NCI-H69 (cell line): ENCODE measurements at places on chromosomes 11 and 22.

DNA sequence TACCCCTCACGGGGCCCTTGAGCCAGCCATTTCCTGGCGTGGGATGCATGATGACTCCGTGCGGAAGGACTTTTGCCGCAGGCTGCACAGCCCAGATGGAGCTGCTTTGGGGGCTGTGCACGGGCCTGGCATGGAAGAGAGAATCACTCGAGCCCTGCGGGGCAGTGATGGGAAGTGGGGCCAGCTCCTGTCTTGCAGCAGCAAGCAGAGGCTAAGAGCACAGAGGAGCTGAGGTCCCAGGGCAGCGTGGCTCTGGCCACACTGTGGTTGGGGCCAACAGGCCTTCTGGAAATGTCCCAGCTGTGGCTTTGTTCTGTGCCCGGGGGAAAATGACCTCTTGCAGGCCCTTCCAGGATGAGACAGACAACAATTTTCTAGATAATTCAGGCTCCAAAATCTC, 92.7 kb upstream of the TIMP3 start:
- DNase-seq, result no peak

GRCh38 chr22:45893516-45893915, 83.4 kb downstream of the WNT7B start:
- DNase-seq, result no peak

DNA sequence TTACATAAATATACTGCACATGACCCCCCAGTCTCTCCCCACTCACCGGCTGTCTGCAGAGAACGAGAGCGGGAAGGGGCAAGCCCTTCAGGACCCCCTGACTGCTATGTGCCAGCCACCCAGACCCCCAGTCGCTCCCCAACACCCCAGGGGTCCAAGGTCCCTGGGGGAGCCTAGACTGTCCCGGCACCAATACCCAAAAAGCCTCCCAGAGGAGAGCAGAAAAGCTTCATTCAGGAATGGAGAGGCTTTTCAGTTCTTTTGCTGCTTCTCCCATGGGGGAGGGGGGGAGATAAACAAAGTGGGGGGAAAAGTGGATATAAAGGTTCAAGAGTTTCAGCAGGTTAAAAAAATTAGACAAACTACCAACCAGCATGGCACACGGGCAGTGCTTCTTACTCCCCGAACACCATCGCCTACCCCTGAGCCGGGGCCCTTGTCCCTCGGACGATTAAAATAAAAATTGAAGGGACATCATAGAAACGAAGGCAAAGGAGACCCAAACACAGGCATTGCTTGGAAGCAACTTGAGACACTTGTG, 1.3 kb downstream of the CSNK1E start:
- peak; percentile 71 for DNase-seq

DNA sequence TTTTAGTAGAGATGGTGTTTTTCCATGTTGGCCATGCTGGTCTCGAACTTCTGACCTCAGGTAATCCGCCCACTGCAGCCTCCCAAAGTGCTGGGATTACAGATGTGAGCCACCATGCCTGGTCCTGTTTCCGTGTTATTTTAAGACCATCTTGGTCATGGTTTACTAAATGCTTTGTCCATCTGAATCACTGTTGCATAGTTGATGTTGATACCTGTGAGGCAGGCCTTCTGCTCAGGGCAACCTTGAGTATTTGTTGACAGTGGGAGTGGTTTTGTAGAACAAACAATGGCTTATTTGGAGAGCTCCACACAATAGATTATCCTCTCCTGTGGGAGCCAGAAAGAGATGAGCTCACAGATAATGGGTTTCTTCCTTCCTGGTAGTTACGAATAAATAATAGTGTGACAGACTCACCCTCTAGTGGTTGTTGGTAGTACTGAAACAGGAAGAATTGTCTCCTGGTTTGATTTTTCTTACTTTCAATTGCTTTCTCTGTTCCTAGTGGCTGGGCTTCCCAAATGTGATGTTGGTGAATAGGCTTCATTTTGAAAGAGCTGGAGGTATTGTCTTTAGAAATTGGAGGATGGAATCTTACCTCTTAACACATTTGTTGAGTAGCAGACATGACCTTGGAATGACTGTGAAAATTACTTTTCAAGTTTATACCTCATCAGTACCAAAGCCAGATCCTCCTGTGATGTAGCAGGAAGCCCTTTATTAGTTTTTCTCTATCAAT, 39.0 kb downstream of the CTNND1 start:
- DNase-seq, result peak; percentile 96

DNA sequence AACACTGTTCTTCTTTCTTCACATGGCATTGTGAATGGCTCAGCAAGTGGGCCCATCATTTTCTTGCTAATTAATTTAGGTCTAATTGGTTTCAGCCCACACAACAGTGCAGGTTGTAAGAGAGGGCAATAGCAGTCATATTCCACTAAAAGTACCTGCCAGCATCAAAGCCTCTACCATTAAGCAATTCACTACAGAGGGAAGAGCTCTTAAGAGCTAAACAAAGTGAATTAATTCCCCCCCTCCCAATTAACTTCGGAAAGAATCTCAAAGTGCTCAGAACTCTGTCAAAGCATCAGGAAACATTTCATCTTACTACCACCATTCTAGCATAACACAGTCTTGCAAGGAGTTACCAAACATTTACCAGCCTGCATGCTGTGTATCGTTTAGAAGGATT, 133.9 kb upstream of the UBASH3B start:
- no peak for DNase-seq

DNA sequence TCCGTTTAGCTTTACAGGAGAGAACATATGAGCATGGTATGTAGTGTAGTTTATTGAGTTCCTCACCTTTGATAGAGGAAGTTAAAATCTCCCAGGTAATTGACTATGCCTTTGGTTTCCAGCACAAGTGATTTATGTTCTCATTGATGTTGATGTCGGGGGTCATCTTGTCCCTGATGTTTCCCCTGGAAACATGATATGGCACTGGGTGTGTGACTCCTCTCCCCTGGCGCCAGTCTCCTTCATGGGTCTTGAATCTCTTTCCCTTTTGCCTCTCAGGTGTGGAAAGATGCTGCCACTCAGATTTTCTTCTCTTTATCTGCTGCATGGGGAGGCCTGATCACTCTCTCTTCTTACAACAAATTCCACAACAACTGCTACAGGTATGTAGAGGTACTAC, 28.3 kb downstream of the SLC6A5 start:
- DNase-seq, result peak; percentile 71

DNA sequence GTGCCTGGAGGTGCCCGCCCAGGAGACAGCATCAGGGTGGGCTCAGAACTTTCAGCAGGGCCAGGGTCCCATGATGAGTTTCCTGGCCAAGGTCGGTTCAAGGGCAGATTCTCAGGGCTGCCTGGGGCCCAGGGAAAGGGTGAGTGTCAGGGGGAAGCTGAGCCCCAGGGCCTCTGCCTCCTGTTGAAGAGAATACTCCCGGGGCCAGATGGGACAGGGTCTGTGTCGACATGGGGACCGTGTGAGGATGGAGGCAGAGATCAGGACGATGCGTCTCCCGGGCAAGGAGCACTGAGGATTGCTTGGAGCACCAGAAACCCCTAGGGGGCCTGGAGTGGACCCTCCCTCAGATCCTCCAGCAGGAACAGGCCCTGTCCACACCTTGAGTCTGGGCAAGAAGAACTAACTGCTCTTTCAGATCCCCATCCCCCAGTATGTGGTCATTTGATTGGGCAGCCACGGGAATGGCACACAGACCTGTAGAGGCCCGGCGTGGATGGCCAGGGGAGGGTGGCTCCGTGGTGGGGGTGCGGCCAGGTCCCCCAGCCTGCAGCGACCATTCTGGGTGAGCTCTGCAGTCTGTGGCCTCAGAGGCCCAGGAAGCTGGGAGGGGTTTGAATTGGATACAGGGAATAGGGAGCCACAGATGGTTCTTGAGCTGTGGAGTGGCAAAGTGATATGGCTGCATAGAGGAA, 1078.7 kb downstream of the BRD1 start:
- no peak for DNase-seq

DNA sequence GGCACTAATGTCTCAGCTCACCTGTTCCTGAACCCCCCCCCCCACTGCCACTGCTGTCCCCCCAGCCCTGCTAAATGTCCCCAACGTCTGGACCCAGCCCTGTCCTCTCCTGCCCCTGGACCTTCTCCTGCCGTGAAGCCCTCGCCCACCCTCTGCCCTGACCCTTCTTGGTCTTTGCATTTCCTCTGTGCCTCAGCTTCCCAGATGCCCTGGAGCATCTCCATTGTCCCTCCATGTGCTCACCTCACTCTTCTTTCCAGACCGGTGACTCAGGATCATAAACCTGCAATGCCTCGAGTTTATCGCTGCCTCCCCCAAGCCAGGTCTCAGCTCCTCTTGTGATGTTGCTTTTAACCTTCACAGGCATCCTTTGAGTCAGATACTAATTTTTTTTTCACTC, 416.4 kb downstream of the BRD1 start:
- DNase-seq, result no peak

- peak; percentile 98 for DNase-seq
Observed at GRCh38 chr11:9384535-9385326, at the start of gene IPO7. IPO7 (plus strand) TSS chr11:9384652; CDS start chr11:9384764, 112 bp downstream.

GRCh38 chr22:11626422-11626773, 3901.6 kb upstream of the OR11H1 start:
- DNase-seq, result no peak

DNA sequence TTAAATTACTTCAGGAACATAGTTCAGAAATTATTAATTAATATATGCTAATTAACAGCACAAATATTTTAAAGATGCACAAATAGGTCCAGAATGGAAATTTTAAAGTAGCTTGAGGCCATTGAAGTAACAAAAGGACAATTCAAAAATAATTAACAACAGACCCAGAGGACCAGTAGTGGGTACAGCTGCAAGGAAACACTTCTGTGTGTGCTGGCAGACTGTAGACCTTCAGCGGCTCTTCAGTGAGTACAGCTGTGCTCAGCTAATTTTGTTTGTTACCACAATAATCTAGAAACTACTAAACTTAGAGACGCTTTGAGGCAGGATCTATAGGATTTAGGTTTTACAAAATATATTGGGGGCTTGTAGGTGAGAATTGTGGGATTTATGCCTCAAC, 103.8 kb downstream of the GRIA4 start:
- DNase-seq, result peak; percentile 10

DNA sequence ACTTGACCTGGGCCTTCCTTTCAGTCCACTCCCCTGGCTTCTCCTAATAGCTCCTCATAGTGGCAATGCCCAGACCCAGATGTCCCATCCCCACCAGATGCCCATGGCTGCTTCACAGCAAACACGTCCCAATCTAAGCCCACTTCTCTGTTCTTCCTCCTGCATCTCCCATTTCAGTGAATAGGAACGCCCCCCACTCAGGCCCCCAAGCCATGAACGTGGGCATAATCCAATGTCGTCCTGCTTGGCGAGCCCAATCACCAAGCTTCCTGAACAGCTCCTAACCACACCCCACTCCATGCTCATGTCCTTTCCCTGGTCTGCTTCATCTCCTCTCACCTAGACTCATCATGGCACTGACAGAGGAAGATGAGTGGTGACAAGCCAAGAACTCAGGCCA, 8.9 kb downstream of the IL18BP start:
- DNase-seq, result no peak

DNA sequence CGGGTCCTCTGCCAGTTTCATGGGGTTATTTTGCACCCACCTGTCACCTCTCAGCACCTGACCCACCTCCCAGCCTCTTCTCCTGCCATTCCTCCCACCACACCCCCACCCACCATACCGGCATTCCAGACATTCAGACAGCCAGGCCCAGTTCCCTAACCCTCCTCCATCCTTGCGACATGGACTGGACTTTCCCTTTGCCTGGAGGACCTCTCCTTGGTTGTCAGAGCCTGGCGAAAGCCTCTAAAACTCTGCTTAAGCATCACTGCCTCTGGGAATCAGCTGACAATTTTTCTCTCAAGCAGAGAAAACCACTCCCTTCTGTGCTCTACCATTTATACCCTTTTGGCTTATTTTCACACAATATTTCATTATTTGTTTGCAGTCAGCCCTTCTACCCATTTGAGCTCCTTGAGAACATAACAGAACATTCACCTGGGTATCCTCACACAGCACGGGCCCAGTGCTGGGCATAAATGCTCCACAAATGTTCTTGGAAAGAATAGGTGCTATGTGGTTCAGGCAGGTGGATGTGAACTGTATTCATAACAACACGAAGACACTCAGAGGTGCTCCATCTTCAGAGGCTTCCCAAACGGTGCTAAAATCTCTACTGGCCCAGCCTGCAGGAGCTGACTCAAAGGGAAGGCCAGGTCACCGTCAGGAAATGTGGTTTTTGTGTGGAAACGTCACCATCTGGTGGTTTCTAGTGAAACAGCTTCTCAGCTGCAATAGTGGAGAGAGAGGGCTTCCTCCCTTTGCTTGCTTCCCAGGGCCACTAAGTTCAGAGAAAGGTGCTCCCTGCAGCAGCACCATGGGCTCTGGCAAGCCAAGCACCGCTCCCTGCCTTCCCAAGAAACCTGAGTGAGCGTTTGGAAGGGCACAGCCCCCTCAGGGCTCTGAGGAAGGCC, 10.4 kb downstream of the SPATA19 start:
- peak; percentile 77 for DNase-seq

- DNase-seq, result no peak
Observed at GRCh38 chr22:26431261-26431995, 2.4 kb downstream of the ASPHD2 start.
